ENCODE measurements at places on chromosomes 1 and 21. TPM values are rescaled to one million over a fixed set of nuclear protein-coding genes. Genes with fewer than 3 reads are reported as not detected.

Gene PPIAL4G
- not detected for total RNA-seq

Gene FLG2
- not detected for total RNA-seq

Gene CLCA4
- 44.0 TPM for total RNA-seq

Gene HORMAD1
- total RNA-seq: 1.2 TPM

Gene KRTAP11-1
- total RNA-seq: not detected

GRCh38 chr1:235775246-235775860 is 91.4 kb downstream of the LYST start:
- DNase-seq: no peak

- DNase-seq: no peak
These were observed at the start of gene MYBPHL for GRCh38 chr1:109306832-109307273. MYBPHL (minus strand) TSS chr1:109307011; CDS start chr1:109306991, 20 bp downstream.

GRCh38 chr1:57381871-57382270 is 42.0 kb downstream of the DAB1 start:
- no peak for DNase-seq

DNA sequence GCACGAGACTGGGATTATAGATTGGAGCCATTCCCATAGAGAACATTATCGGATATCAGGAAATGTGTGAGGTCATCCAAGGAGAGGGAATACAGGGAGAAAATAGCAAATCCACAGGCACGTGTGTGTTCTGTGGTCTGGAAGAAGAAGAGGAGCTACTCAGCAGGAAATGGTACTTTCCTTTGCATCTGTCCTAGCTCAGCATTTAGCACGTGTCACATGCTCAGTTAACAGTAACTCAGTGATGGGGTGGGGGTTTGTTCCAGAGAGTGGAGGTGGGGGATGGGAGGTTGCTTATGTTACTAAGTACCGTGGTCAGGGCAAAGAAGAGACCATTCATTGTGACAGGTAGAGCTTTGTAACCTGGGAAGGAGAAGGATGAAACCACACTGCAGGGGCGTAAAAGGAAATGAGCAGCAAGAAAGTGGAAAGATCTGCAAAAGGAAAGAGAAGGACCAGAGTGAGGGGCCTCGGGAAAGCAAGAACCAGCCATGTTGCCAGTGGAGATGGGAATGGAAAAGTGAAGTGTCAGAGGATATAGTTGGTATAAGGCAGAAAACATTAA is 100.4 kb downstream of the ATP5PO start:
- DNase-seq: no peak
